ENCODE measurements at places on chromosomes 5 and 9. TPM values are rescaled to one million over a fixed set of nuclear protein-coding genes. Genes with fewer than 3 reads are reported as not detected.

LECT2 gene
- not detected for total RNA-seq

FBN2 gene
- total RNA-seq: 4.3 TPM

KIAA1958 gene
- total RNA-seq: 4.6 TPM

DNA sequence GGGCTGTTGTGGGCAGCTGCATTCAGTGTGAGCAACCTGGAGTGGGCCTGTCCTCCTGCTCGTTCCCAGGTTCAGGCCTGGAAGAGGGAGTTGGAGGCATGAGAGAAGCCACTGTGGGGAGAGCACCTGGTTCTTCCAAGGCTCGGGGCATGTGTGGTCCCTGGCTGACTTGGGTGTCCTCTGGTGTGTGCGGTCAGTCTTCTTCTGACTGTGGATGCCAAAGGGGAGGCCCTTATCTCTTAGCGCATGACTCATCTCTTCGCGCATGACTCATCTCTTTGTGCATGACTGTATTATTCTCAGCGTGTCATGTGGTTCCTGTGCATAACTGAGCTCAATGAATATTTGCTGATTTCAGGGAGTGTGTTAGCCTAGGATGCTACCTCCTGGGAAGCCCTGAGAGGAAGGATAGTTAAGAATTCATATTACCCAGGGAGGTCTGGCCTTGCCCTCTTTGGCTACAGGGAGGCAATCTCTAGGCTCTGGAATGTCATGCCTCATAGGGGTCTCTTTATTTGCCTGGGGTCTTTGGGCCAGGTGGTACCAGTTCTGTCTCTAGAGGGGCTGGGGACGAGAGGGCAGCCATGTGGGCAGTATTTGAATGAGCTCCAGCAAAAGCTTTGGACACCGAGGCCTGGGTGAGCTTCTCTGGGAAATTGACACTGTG, 188.7 kb downstream of the HSPA4 start:
- H3K4me1 ChIP-seq: no peaks in the 10 kb centered on the region
- H3K36me3 ChIP-seq: no peaks in the 10 kb centered on the region
- H3K27ac ChIP-seq: peak overlapping the region; percentile 50
- DNase-seq: peak; percentile 63
- no peak overlapping the region for H3K4me3 ChIP-seq

PCDHA9 gene
- 0.59 TPM for total RNA-seq

GRCh38 chr9:38234479-38235170, 157.9 kb upstream of the ALDH1B1 start:
- H3K4me1 ChIP-seq: no peaks in the 10 kb centered on the region
- no peaks in the 10 kb centered on the region for H3K36me3 ChIP-seq
- H3K4me3 ChIP-seq: no peak overlapping the region
- H3K27me3 ChIP-seq: no peaks in the 10 kb centered on the region
- no peak for DNase-seq

ADAMTS12 gene
- total RNA-seq: 7.4 TPM

DNA sequence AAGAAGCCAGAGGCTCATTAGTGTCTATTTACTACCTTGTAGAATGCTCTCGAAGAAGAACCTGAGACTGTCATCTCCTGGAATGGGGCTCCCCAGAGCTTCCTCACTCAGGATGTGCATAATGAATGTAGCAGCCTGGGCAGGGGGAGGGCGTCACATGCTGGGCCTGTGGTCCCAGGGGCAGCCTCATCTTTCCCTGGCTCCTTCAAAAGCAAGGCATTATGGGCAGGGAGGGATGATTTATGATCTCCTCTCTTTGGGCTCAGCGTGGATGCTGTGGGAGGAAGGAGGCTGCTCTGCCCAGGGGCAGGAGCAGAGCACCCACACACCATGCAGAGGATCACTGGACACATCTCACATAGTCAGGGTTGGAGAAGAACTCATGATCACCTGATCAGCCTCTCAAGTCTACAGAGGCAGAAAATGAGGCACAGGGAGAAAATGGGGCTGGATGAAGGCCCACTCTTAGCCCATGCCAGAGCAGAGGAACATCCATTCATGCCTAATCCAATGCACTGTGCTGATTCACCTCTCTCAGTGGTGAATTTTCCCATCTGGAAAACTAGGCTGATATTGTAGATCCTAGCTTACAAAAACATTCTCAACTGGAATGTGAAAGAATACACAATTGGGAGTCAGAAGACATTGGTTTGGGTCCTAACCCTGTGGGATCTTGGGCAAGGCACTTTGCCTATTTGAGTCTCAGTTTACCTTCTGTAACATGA, 173.7 kb downstream of the CARTPT start:
- no peak for DNase-seq
- no peak overlapping the region for H3K4me3 ChIP-seq
- no peaks in the 10 kb centered on the region for H3K36me3 ChIP-seq
- no peaks in the 10 kb centered on the region for H3K4me1 ChIP-seq
- H3K27me3 ChIP-seq: no peaks in the 10 kb centered on the region
- H3K27ac ChIP-seq: peak overlapping the region; percentile 18
